ENCODE measurements at places on chromosomes 16 and 17.

GRCh38 chr17:32783602-32784001 is 93.3 kb downstream of the MYO1D start:
- DNase-seq, result no peak

DNA sequence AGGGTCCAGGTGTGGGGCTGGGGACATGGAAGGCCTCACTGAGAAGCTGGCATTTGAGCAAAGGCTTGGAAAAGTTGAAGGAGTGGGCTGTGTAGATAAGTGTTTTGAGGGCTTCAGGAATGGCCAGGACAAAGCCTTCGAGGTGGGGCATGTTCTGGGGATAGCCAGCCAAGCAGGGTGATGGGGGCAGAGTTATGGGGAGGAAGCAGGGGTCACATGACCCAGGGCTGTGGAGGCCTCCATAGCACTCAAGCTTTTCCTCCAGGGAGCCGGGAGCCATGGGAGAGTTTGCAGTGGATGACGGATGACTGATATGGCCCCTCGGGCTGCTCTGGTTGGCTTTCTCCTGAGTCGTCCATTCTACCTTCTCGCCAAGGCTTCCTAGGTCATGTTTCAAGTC is 27.6 kb downstream of the PLCG2 start:
- DNase-seq, result no peak

- DNase-seq, result no peak
These were observed 738 bp upstream of the XPO6 start for GRCh38 chr16:28212532-28212873.

DNA sequence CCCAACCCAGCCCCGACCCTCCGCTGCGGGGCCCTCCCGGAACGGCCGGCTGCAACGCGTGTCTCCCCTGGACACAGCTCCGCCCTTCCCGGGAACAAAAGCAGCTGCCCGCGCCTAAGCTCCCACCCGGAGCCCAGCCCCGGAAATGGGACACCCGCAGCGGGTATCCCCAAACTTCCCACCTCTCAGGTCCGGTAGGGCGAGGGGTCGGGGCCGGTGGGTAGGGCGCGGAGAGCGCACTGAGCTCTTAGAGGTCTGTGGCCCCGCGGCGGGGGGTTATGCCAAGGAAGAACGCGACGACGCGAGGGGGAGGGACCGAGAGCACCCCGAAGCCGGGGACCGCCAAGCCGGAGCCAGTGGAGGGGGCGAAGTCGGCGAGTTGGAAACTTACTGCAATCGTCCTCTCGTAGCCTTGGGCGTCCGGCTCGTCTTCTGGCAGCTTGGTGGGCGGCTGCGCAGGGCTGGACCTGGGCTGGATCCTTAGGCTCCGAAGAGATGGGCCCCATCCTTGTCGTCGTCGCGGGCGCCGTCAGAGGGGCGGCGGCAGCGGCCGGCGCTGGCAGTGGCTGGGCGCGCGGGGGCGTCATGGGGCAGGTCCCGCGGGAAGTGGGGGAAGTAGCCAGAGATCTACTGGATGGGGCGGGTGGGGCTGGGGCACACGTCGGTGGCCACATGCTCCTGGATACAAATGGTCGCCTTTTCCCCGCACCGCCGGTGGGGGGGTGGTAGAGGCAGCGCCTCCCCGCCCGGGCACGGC is 6.9 kb downstream of the USP6 start:
- no peak for DNase-seq

- DNase-seq, result no peak
These were observed 136.7 kb upstream of the WSCD1 start for GRCh38 chr17:5933430-5933829.

DNA sequence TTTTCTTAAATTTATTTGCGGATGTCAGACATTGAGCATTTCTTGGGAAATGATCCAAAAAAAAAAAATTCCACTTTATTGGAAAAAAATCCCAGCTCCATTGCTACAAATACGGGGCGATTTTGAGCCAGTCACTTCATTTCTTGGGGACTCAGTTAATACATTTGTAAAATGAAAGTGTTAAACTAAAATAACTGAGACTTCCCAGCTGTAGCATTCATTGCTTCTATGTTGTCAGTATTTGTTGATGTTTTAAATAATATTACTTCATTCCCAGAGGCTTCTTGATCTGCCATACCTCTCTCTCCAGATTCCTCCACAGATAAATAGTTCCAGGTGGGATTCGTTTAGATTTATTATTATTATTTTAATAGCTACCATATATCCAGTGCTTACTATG is 77.1 kb upstream of the HS3ST3A1 start:
- DNase-seq, result no peak

GRCh38 chr17:72687886-72688285 is 404.6 kb downstream of the SLC39A11 start:
- no peak for DNase-seq

DNA sequence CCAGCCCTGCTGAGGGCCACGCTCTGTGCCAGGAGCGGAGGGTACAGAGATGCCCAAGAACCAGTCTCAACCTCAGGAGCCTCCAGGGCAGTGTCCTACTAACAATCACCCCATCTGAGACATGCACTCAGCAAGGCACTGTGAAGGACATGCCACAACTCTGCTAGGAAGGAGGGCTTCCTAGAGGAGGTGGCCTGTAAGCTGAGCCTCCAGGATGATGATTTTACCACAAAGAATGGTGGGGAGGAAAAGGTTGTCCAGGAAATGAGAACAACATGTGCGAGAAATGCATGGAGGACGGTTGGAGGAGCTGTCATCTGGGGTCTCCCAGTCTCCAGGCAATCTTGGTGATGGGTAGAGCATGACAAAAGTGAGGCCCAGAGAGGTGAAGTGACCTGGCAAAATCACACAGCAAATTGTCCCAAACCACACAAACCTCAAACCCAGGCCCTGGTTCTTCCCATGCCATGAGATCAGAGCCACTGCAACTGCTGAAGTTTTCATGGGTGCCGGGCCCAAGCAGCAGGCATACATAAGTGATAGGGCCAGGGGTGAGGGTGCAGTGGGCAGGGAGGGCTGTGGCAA is 30.5 kb downstream of the CNGB1 start:
- DNase-seq, result no peak

DNA sequence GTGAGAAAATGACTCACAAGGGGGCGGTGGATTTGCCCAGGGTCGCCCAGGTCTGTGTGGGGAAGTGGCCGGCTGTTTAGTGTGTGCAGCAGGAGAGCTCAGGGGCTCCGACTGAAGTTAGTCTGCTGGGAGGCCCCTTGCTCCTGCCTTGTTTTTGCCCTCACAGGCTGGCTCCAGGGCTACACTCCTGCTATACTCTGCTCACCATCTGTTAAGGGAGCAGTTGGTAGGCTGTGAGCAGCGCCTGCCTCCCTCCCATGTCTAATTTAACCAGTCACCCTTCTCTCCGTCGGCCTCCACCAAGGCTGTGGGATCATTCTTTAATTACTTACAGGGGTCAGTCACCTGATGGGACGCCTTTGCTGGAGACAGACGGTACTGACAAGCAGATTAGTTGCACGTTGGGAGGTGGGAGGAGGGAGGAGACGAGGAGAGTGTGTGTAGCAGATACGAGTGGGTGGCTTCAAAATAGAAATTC is 35.5 kb downstream of the KSR1 start:
- no peak for DNase-seq

GRCh38 chr17:2959371-2960130 is 103.9 kb downstream of the OR1D5 start:
- no peak for DNase-seq

GRCh38 chr17:34665819-34666763 is 86.7 kb downstream of the TMEM132E start:
- DNase-seq, result no peak

- DNase-seq, result no peak
These were observed 17.6 kb upstream of the WDR45B start for GRCh38 chr17:82665891-82666290.

All from stimulated activated CD4-positive, alpha-beta T cell treated with anti-CD3 and anti-CD28 coated beads, Interleukin-15, amount 100 ng/mL, for 1 hour (primary cell).